Vagina (tissue), 2 donors: ENCODE measurements at places on chromosomes 3 and 15.

GRCh38 chr3:127677541-127678314 is 5.0 kb downstream of the ABTB1 start:
- no peak for DNase-seq
- H3K27ac ChIP-seq = no peak overlapping the region
- H3K4me3 ChIP-seq = no peak overlapping the region

DNA sequence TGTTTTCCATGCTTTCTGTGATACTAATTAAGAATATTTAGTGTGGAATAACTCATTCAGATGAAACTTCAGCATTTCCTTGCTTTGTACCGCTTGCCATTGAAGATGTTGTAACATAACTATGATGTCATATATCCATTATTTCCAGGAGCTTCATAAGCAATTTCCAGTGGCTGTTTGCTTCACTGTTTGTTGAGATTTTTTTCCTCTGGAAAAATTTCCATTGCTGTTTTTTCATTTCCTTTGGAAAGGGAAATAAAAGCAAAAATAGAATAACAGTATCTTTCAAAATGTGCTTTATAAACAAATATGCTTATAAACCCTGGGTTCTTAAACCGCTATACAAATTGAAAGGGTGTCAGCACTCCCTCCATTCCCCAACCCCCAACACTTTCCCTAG is 319.6 kb upstream of the SEMA6D start:
- no peak overlapping the region for H3K27ac ChIP-seq
- H3K4me3 ChIP-seq = no peak overlapping the region
- no peaks in the 10 kb centered on the region for H3K36me3 ChIP-seq
- no peaks in the 10 kb centered on the region for H3K4me1 ChIP-seq

DNA sequence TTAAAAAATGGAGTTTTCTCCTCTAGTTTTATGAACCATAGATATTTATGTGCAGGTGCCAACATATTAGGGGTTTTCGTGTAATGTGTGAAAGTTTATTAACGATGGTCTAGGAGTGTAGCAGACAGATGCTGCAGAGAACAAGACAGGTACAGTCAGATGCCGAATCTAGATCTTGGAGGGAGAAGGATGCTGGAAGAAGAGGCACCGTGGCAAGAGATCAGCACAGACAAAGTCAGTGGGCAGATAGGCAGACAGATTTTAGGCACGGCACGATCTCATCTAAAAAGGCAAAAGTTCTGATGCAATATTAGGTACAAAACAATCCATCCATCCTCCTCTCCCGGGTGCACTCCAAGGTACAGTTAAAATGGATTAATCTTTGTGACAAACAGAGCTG is 161.6 kb downstream of the TIGIT start:
- H3K27me3 ChIP-seq = no peaks in the 10 kb centered on the region
- H3K4me1 ChIP-seq = peaks cover 15% of the 10 kb centered on the region
- DNase-seq = no peak
- peak overlapping the region; percentile 29 for H3K4me3 ChIP-seq

DNA sequence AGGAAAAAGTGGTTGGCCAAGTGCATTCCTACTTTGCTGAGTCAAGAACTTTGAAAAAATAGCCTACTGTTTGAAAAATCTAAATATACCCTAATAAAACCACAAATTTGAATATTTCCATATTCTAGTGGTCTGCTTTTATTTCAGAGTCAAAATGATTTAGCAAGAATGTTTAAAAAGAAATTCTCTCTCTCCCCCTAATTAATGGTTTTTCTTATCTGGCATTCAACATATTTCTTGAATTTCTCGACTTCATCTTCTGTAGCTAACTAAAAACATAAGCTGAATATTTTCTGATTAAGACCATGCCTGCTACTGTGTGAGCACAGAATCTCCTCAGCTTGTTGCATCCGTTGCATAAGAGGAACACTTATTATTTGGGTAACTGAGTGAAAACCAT is 563.5 kb upstream of the TBL1XR1 start:
- H3K27me3 ChIP-seq = no peaks in the 10 kb centered on the region
- peaks cover 17% of the 10 kb centered on the region for H3K4me1 ChIP-seq
- DNase-seq = no peak
- no peak overlapping the region for H3K4me3 ChIP-seq
- H3K36me3 ChIP-seq = no peaks in the 10 kb centered on the region

GRCh38 chr3:179450901-179451264 is 387 bp downstream of the GNB4 start:
- peak overlapping the region; percentile 93 for H3K27ac ChIP-seq
- peak overlapping the region; percentile 65 for H3K4me3 ChIP-seq
- no peak for DNase-seq
- no peaks in the 10 kb centered on the region for H3K36me3 ChIP-seq
- peaks cover 46% of the 10 kb centered on the region for H3K4me1 ChIP-seq

GRCh38 chr15:85477730-85478129 is 97.3 kb downstream of the AKAP13 start:
- H3K27me3 ChIP-seq = no peaks in the 10 kb centered on the region
- no peaks in the 10 kb centered on the region for H3K36me3 ChIP-seq
- H3K27ac ChIP-seq = no peak overlapping the region
- no peak overlapping the region for H3K4me3 ChIP-seq
- DNase-seq = no peak

DNA sequence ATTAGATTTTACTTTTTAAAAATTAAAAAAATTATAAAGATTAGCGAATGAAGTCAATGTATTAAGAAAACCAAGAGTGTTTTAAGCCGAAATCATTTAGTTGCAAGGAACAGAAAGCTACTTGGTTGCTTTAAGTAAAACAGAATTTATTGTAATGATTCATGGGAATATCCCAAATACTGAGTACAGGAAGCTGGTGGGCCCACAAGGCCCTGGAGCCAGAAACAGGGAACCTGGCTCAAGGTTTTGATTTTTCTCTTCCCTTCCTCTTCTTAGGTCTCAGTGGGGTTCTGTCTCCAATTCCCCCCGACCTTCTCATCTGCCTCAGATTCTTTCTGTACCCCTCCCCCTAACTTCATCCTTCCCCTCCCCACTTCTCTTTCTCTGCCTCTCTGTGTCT is 229.0 kb downstream of the TLE3 start:
- DNase-seq = no peak
- H3K27me3 ChIP-seq = no peaks in the 10 kb centered on the region
- no peak overlapping the region for H3K27ac ChIP-seq
- no peak overlapping the region for H3K4me3 ChIP-seq
- H3K4me1 ChIP-seq = no peaks in the 10 kb centered on the region

DNA sequence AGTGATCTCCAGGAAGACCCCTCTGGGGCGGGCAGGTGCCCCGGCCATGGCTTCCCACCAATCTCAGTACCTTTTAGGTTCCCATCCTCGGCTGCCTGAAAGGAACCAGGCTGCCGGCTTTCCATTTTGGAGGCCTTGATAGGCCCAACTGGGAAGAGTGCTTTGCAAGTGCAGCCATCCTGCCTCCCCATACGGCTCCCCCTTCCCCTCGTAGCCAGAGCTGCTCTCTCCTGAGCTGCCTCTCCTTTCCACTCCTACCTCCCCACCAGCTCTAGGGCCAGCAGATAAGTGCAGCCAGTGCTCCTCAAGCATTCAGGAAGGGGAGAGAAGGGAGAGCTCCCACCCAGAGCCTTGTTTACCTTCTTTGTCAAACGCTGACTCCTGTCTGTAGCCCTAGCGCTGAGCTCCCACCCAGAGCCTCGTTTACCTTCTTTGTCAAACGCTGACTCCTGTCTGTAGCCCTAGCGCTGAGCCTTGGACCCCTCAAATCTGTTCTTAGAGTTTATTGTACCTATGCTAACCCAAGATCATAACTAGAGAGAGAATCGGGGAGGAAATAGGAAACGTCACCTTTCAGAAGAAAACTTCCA is 133.0 kb downstream of the LRRK1 start:
- H3K27ac ChIP-seq = no peak overlapping the region
- H3K4me1 ChIP-seq = peaks cover 9% of the 10 kb centered on the region

DNA sequence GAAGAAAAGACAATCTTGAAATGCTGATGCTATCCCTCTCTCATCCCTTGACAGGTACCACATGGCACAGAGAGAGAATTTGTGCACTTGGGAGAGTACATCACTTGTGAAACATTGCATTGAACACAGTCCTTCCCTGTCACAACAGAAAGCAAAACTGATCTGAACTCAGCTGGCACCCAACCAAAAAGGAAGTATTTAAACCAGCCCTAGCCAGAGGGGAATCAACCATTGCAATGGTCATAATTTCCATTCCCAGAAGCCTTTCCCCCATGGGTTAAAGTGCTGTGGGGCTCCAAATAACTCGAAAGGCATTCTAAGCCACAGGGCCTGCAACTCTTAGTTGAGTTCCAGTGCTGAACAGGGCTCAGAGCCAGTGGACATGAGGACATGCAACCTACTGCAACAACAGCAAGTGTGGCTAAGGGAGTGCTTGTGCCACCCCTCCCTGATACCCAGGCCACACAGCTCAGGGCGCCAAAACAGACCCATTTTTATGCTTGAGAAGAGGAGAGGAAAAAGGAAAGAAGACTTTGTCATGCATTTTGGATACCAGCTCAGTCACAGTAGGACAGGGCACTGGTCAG is 530.8 kb upstream of the BCHE start:
- H3K4me3 ChIP-seq = no peak overlapping the region
- no peak overlapping the region for H3K27ac ChIP-seq
- H3K36me3 ChIP-seq = no peaks in the 10 kb centered on the region
- DNase-seq = no peak

- no peaks in the 10 kb centered on the region for H3K4me1 ChIP-seq
- no peak overlapping the region for H3K27ac ChIP-seq
- H3K27me3 ChIP-seq = no peaks in the 10 kb centered on the region
- H3K4me3 ChIP-seq = no peak overlapping the region
These were observed 182.0 kb downstream of the FGF12 start for GRCh38 chr3:192545333-192545732.

- H3K27me3 ChIP-seq = no peaks in the 10 kb centered on the region
- peaks cover 9% of the 10 kb centered on the region for H3K4me1 ChIP-seq
- no peak for DNase-seq
- H3K36me3 ChIP-seq = no peaks in the 10 kb centered on the region
These were observed 6.7 kb downstream of the VGLL3 start for GRCh38 chr3:86984271-86984670.

GRCh38 chr3:114362815-114363214 is 69.0 kb downstream of the TIGIT start:
- H3K4me1 ChIP-seq = no peaks in the 10 kb centered on the region
- no peak overlapping the region for H3K4me3 ChIP-seq
- no peak for DNase-seq

DNA sequence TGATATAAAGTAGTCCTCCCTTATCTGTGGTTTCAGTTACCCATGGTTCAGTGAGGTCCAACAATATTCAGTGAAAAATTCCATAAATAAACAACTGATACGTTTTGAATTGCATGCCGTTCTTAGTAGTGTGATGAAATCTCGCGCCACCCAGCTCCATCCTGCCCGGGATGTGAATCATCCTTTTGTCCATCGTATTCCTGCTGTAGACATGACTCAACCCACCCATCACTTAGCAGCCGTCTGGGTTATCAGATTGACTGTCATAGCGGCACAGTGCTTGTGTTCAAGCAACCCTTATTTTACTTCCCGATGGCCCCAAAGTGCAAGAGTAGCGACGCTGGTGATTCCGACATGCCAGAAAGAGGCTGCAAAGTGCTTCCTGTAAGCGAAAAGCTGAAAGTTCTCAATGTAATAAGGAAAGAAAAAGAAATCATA is 48.0 kb upstream of the MEX3B start:
- no peak overlapping the region for H3K4me3 ChIP-seq
- H3K36me3 ChIP-seq = no peaks in the 10 kb centered on the region
- H3K27me3 ChIP-seq = no peaks in the 10 kb centered on the region

DNA sequence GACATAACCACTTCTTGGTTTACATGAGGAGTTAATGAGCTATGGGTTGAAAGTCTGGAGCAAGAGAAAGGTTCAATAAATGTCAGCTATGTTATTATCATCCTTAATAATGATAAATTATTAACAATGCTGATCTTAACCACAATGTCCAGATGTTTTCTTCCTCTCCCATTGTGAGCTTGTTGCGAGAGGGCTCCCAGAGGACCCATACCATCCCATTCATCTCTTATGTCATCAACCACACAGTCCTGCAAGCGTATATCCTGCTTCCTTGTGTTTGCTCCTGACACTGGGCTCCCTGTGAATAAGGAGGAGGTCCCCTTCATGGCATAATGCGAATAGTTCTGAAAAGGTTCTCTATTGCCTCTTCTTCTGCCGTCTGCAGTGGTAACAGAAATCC is 266.8 kb downstream of the TLE3 start:
- DNase-seq = no peak
- no peak overlapping the region for H3K27ac ChIP-seq
- no peaks in the 10 kb centered on the region for H3K4me1 ChIP-seq
- H3K4me3 ChIP-seq = no peak overlapping the region
- no peaks in the 10 kb centered on the region for H3K27me3 ChIP-seq
- no peaks in the 10 kb centered on the region for H3K36me3 ChIP-seq

- DNase-seq = no peak
- H3K27ac ChIP-seq = no peak overlapping the region
- no peaks in the 10 kb centered on the region for H3K36me3 ChIP-seq
These were observed 11.0 kb upstream of the ZNF662 start for GRCh38 chr3:42894698-42895579.

DNA sequence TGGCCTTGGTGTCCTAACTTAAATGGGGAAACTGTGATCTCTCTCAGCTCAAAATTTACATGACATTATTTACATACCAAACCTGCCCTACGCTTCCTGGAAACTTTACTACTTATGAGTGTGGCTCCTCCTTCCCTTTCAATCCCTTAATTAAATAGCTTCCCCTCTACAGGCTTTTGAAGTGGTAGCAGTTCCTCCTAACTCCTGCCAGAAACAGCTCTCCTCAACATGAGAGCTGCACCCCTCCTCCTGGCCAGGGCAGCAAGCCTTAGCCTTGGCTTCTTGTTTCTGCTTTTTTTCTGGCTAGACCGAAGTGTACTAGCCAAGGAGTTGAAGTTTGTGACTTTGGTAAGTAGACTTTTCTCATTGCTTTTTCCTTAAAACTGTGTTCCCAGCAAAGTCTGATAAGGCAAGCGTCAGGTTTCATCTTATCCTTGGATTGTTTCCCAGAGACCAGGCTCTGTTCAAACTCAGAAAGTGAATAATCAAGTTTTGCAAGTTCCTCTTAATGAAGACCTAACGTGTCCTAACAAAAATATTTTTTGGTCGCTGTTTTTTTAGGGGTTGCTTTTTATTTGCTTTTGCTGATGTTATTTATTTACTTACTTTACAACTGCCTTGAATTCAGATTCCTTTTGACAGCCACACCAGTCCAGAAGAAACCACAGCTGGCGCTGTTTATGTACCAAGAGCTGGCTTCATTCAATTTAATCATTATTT is at the start of gene ACP3:
ACP3 (plus strand) TSS at position 179 of the 720 bp plus-strand sequence; CDS start at position 229, 50 bp downstream.
- no peaks in the 10 kb centered on the region for H3K36me3 ChIP-seq
- H3K27ac ChIP-seq = peak within 1 kb of the TSS; percentile 54
- no peaks in the 10 kb centered on the region for H3K27me3 ChIP-seq
- H3K4me1 ChIP-seq = peaks cover 10% of the 10 kb centered on the region

GRCh38 chr3:120263792-120264191 is 21.2 kb downstream of the GPR156 start:
- H3K27ac ChIP-seq = no peak overlapping the region
- no peaks in the 10 kb centered on the region for H3K36me3 ChIP-seq
- no peak for DNase-seq
- no peak overlapping the region for H3K4me3 ChIP-seq
- no peaks in the 10 kb centered on the region for H3K27me3 ChIP-seq
